ENCODE measurements at places on chromosomes 12 and 14.
A peak's percentile ranks its signal among the peaks of the same experiment; 100 is the strongest.

- DNase-seq: no peak
Measured at GRCh38 chr14:89990218-89990617, 34.5 kb downstream of the TDP1 start.

GRCh38 chr12:93219947-93220346 lies 157.8 kb upstream of the NUDT4 start:
- no peak for DNase-seq

DNA sequence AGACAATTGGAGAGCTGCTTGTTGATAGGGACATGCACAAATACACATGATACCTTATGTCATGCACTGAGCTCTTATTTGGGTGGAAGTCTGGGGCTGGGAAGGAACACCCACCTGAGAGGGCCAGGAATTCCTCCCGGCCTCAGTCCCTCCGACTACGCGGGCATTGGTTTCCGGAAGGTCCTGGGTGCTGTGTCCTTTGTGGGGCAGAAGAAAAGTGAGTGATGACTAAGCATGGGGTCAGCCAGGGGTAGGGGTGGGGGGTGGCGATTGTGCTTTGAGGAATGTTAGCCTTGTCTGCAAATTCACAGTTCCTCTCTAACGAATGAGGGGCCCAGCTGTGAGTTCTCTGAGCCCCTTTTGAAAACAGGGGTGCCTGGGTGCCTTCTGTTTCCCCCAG lies 798 bp downstream of the CELA1 start:
- no peak for DNase-seq

DNA sequence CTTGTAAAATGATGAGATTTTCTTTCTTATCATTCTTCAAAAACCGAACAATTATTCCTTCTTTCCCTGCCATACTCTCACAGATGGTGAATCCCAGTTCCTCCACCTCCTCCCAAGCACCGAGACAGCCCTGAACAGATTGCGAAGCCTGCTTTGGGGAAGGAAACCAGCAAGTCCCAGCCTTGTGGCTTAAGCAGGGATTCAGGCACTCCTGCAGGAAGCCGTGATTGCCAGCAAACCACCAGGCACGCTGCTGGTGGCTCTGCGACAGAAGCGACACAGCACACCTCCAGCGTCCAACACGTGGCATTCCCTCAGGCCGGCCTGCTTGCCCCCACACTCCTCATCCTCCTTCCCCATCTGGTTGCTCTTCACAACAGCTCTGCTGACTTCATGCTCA lies 237.7 kb downstream of the GXYLT1 start:
- DNase-seq: no peak

- DNase-seq: no peak
Measured at GRCh38 chr14:33019346-33019745, 80.7 kb downstream of the NPAS3 start.

- DNase-seq: no peak
Measured at GRCh38 chr12:96882862-96883261, 24.2 kb upstream of the NEDD1 start.

DNA sequence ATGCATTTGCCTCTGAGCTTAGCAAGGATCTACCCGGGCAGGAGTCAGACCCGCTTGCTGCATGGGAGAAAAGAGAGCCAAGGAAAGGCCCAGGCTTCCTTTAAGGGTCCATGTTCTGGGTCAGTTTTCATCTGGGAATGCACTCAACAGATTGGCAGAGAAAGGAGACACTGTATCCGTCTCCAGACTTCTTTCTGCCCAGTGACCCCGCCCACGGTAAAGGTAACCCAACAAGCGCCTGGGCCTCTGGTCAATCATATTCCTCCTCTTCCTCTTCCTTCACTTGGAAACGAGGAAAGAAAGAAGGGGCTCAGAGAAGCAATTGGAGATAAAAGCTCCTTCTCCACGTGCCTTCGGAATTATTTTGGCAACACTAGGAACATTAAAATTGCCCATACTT lies 27.1 kb upstream of the TCP11L2 start:
- DNase-seq: no peak

DNA sequence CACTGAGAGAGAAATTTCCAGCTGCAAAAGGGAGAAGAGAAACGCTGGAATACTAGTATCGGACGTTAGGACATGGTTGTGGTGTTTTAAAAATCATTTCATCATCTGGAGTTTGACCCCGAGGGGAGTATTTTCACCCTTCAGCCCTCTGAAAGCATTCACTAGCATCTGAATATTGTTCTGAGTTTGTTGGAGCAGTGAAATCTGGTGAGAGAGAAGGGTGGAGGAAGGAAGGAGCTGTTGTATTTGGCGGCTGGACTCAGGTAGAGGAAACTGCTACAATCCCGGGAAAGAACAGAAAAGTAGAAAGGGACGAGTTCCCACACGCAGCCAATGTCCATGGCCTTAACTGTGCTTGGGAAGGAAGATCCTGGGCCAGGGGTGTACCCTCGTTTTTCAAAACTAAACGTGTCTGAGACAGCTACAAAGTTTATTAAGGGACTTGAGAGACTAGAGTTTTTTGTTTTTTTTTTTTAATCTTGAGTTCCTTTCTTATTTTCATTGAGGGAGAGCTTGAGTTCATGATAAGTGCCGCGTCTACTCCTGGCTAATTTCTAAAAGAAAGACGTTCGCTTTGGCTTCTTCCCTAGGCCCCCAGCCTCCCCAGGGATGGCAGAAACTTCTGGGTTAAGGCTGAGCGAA lies 896 bp upstream of the CDKN1B start:
- no peak for DNase-seq

- peak; percentile 77 for DNase-seq
Measured at GRCh38 chr14:96249029-96249428, 7.0 kb upstream of the BDKRB1 start.

DNA sequence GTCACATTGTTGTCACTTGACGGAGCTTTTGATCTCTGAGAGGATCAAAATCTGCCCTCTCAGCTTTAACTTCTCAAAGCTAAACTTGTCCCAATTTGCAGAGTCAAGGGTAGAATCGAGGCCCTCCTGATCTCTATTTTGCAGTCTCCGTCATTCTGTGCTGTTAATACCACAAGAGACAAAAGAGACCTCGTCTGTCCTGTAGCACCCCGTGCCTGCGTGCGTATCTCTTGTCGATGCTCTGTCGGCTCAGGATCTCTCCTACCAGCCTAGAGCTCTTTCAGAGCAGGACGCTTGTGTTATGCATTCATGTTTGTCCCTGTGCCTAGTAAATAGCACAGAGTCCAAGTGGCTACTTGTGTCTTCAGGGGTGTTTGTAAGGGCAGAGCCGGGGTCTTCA lies 5.1 kb downstream of the EVL start:
- no peak for DNase-seq

- DNase-seq: no peak
Measured at GRCh38 chr14:47539031-47539461, 136.4 kb downstream of the MDGA2 start.

DNA sequence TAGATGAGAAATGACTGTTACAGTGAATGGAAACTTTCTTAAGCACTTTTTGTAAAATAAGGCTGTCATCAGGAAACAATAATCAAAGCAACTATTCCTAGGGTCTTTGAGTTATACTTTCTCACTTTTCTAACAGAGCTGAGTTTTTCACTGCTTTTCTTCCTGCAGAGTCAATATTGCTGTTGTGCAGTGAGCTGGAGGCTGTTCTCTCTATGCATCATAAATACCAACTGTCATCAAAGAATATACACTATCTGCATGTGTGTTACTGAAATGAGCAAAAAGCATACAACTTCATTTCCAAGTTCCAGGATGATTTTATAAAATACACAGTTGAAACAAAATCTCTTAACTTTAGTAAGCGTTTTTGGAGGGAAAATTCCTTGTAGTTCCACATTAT lies 110.4 kb upstream of the CPSF6 start:
- DNase-seq: no peak

- no peak for DNase-seq
Measured at GRCh38 chr12:22231836-22232235, 102.7 kb downstream of the ST8SIA1 start.

DNA sequence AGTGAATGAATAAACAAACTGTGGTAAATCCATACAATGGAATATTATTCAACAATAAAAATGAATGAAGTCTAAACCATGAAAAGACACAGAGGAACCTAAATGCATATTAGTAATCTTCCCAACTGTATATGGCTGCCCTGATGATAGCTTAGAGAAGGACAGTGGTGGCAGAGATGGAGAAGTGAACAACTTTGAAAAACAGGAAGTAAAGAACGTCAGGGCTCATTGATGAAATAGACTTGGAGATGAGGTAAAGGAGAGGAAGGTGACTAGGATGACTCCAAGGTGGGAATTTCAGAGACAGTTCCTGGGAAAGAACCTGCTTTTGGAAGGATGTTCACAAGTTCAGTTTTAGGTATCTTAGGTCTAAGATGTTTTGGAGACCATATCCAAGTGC lies 36.3 kb upstream of the NT5DC3 start:
- DNase-seq: peak; percentile 34

- DNase-seq: no peak
Measured at GRCh38 chr14:69606258-69607184, 4.9 kb upstream of the SUSD6 start.

DNA sequence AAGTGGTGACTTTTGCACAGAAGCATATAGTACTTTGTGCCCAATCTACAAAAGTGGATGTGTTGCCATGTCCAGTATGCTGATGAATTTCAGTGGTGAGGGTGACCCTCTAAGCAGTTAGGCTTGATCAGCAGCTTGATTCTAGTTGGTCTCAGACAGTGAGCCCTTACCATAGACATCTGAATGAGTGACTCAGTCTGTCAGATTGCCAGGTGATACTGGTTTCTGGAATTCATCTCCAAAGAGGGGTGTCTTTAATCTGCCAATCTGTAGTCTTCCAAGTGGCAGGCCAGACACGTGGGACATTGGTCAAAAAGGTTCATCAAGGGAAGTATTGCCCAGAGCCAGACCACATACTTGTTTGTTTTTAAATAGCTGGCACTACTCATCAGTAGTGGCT lies 187.4 kb upstream of the SLC16A7 start:
- DNase-seq: no peak

DNA sequence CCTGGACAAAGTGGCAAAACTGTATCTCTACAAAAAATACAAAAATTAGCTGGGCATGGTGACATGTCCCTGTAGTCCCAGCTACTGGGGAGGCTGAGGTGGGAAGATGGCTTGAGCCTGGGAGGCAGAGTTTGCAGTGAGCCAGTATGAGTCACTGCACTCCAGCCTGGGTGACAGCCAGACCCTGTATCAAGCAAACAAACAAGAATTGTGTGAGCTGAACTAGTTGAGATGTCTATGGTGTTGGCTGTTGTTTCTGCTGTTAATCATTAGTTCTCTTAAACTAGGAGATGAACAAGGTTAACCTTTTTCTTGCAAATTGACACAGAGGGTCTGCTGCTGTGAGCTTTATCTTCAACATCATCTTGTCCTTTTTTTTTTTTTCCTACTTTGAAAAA lies 23.6 kb downstream of the RASSF3 start:
- no peak for DNase-seq

DNA sequence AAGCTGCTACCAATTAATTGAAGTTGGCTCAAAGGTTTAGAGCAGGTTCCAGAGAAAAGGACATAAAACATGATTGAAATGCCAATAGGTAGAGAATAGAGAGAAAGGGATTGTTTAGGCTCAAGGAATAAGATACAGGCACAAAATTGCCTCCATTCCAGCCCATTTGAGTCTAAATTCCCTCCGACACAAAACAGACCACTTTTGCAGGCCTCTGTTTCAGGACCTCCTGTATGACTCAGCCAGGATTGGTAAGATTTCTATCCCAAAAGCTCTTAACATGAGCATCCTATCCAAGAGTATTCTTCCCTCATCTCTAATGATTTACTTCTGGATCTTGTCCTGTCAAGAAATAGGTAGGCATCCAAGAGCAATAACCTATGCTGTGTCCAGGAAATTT lies 123.5 kb downstream of the STAB2 start:
- no peak for DNase-seq

- no peak for DNase-seq
Measured at GRCh38 chr14:80940146-80940545, 1.4 kb downstream of the CEP128 start.

- no peak for DNase-seq
Measured at GRCh38 chr14:38038986-38039385, 168.7 kb upstream of the SSTR1 start.

- DNase-seq: no peak
Measured at GRCh38 chr12:123801573-123802178, 39.6 kb downstream of the DNAH10 start.

GRCh38 chr14:22918804-22919600 lies at the start of gene RBM23:
Gene RBM23, minus strand, starts transcription at chr14:22919149.
- DNase-seq: peak; percentile 100

GRCh38 chr14:32693114-32693513 lies 245.6 kb upstream of the NPAS3 start:
- DNase-seq: no peak

DNA sequence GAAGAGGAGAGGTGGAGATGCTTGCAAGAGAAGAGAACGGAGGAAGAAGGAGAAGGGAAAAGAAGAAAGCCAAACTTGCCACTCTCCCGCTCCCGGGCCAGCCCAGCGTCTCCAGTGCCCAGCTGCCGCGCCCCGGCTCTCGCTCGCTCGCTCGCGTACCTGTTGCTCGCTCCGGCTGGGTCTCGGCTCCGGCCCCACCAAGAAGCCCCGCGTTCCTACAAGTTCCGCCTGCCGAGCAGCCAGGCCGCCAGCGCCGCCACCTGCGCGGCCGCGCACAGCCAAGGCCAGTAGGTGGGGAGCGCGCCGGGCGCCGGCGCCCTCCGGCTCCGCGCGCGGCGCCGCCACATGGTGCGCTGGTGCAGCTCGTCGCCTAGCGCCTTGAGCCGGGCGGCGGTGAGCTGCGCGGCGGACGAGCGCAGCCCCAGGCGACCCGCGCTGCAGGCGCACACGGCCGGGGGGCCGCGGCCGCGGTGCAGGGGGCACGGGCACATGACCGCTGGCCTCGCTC lies 370 bp downstream of the HRK start:
- DNase-seq: peak; percentile 16

Measured in HL-60 (cell line).